Fibroblast of mammary gland (primary cell): ENCODE measurements at places on chromosomes 12 and 14.
A peak's percentile ranks its signal among the peaks of the same experiment; 100 is the strongest.

DNA sequence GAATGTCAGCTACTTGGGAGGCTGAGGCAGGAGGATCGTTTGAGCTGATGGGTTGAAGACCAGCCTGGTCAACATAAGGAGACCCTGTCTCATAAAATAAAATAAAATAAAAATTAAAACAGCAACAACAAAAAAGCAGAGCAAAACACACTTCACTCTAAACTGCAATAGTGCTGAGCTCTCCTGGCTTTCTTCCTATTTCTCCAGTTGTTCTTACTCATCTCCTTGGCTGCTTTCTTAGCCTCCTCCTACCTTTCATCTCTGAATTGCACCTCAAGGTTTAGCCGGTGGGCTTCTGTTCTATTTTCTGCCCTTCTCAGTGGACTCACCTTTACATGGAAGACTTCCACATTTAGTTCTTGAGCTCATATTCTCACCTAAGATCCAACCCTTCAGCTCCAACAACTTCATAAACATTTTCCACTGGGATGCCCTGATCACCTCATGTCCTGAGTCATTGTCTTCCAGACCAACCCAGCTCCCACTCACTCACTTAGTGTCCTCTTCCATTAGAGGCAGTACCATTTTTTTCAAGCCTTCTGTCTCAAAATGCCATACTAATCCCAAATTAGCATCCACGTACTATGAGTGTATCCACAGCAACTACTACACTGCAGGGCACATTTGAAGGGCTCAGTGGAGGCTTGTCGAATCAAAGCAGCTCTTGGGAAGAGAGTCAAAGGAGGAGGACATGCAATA is 41.2 kb upstream of the TMED10 start:
- peak; percentile 51 for DNase-seq

DNA sequence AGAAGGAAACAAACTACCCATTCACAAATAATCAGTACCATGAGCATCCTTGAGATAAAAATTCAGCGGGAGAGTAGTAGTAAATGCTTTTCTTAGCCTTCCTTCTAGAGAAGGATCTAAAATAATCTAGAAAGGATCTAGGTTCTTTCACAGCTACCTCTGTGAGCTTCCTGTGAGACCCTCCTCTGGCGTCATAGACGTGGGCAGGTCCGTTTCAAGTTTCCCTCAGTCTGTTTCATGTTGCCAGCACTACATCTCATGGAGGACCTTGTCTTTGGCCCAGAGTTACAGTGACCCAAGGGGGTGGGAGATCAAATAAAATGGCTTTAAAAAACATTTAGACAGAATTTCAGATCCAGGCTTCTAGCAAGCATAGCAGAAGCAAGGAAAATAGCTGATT is 13.6 kb downstream of the DAAM1 start:
- DNase-seq, result no peak

DNA sequence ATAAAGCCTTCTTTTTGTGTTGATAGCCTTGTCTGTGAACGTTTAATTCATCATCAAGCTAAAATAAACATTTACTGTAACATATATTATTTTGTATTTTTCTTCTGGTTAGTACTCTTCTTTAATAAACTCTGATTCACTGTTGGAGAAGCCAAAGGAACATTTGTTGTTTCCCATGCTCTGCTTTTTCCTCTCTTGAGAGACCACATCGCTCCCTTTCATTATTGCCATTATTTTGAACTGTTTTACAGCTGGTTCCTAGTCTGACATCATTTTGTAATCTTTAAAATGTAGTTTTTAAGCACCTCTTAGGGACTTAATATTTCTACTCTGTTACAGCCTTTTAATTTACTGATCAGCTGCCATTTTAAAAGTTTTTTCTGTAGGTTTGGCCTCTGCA is 301.8 kb downstream of the NPAS3 start:
- no peak for DNase-seq

- no peak for DNase-seq
Observed at GRCh38 chr14:77125281-77125801, 16.2 kb downstream of the ZDHHC22 start.
